ENCODE measurements at places on chromosomes 1 and 21.

GRCh38 chr21:29904359-29905282 lies 35.2 kb downstream of the GRIK1 start:
- no peak for DNase-seq

DNA sequence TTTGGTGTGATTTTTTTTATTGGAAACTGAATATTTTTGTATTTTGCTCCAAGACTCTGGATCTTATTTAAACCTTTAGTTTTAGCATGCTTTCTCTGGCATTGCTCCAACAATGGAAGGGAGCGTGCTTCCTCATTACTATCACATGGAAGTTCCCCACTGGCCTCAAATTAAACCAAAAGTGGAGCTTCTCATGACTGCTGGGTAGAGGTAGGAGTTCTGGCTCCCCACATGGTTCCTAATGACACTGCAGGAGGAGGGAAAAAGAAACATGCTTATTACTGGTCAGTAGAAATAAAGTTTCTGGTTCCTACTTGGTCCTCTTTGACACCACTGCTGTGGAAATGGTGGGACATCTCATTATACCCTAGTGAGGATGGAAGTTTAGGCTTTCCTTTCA lies 310.5 kb downstream of the PTGER3 start:
- no peak for DNase-seq

- no peak for DNase-seq
Measured at GRCh38 chr1:1819762-1820161, 41.5 kb upstream of the NADK start.

GRCh38 chr1:70140343-70140742 lies 65.0 kb downstream of the LRRC40 start:
- no peak for DNase-seq

DNA sequence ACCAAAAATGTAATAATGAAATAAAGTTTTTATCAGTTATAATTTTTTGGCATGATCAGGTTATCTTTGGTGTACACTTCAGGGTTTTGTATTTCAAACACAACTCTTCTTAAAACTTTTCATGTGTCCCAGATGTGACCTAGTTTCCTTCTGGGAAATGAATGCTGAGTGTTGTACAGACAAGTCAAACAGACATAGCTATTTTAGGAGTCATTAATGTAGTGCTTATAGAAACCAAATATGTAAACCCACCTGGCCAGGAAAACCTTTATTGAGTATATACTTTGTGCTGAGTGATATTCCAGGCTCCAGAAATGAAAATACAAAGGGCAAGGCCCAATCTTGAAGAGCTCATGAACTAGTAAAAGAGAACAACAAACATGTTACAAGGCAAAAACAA lies 25.9 kb upstream of the HOOK1 start:
- no peak for DNase-seq

DNA sequence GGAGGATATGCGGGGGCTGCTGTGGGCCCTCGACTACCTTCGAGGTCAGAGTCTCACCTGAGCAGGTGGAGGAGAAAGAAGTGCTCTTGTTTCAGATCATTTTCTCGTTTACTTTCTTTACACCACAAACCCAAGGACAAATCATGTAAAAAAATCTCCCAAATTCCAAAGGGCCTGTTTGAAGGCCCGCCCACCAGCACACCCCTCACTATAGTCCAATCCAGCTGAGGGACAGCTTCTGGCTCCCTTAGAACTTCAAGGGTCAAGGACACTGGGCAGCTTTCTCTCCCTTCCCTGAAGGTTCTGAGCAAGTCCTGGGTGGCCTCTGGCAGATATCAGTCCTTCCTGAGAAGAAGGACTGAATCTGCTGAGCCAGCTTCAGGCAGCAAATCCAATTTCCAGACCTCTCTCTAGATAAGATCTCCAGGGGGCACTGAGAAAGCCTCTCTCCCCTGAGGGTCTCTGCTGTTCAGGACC lies 5.5 kb downstream of the STK40 start:
- DNase-seq = no peak

DNA sequence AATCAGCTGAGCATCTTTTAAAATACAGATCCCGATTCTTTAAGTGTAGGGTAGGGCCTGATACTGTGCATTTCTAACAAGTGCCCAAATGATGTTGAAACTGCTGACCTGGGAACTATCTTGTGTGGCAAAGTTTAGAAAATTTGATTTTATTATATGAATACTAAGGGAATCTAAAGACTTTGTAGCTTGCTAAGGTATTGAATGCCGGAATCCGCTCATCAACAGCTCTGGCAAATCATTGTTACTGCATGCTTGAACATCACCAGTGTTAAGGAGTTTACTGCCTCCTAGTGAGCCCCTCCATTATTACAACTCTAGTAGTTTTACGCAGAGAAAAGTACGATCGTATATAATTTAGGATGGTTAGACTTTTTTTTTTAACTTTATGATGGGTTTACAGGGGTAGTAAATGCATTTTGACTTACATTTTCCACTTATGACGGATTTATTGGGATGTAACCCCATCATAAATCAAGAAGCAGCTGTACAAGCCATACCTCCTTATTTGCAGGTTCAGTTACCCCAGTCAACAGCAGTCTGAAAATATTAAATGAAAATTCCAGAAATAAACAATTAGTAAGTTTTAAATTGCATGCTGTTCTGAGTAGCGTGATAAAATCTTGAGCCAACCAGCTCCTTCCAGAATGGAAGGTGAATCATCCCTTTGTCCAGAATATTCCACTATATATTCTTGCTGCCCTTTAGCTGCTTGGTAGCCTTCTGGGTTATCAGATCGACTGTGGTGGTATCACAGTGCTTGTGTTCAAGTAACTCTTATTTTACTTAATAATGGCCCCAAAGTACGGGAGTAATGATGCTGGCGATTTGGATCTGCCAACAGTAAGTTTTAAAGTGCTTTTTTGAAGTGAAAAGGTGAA lies 892 bp downstream of the TYW3 start:
- DNase-seq = peak; percentile 74

DNA sequence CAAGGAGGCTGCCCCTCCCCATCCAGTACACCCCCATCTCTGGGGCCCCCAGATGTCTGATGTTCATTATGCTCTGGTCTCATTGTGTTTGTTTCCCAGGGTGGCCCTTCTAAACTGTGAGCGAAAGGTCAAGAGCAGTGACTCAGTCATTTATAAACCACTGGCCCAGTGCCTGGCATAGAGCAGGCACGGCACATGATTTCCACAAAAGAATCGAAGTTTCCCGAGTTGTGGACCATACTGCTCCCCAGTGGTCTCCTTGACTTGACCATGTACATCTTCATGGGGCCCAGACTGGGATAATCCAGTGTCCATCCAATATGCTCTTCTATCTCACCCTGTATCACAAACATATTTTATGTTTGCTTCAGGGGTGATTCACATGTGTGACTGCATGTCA lies 153.3 kb downstream of the NR5A2 start:
- no peak for DNase-seq

DNA sequence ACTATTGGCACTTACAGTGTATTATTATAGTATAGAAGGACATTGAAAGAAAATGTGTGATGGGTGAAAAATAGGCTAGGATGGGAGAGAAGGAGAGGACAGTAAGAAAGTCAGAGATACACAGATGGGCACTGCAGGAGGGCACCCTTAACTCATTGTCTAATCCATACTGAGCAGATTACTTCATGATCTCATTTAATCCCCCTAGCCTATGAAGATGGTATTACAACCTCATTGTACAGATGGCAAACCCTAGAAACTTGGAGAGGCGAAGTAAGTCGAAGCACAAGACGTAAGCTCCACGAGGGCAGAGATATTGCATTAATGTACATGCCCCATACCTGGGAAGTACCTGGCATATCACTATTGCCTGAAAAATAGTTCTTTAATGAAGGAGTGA lies 346.9 kb upstream of the DAB1 start:
- DNase-seq = no peak

DNA sequence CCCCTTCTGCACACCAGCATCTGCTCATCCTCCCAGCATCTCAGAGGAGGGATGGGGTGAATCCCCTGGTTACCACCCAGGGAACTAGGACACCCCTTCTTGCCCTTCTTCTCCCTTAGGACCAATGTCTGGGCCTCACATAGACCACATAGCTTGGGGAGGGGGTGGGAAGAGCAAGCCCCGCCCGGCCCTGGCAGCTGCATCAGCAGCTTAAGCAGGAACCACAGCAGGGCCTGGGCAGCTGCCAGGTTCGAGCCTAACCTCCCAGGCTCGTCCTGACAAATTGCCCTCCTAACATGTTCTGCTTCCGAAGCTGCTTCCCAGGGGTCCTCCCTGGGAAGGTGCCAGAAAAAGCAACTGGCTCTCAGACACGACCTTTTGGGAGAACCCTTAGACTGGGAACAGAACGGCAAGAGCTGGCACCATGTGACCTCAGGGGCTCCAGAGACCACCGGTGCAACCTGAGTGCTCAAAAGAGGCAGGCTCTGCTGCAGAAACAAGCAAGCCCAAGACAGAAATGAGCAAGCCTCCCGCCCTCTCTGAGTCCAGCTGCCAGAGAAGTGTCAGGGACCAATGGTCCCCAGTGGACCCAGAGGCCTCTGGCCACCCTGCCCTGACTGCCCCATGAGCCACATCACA lies 18.4 kb upstream of the CLSTN1 start:
- DNase-seq = no peak

DNA sequence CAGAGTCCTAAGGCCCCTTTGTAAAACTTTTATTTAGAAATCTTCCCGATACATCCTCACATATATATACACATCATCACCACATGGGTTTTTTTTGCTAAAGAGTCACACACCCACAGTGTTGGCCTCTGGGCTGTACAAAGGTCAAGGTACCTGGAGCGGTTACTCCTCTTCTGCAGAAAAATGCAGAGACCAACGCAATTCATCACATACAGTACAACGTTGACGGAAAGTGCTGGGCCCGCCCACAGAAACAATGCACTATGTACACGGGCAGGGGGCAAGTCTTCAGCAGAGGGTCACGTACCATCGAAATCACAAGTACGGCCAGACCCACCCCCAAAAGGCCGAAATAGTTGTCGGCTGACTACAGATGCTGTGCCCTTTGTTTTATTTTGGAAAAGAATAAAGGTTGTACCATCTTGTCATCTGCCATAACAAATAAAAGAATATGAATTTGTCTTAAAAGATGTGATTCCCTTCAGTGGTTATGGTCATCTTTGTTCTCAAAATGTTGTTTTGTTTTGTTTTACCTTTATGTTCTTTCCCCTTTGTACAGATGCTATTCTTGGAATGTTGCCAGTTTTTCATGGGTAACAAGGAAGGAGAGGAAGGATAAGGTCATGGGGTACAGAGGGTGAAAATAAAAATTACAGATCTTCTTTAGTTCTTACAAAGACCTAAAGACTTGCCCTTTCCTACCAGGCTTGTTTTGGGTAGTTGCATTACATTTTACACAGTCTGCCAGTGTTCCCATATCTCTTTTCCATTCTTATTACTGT lies 15.6 kb downstream of the TAL1 start:
- no peak for DNase-seq

GRCh38 chr1:99784143-99784542 lies 17.7 kb upstream of the FRRS1 start:
- no peak for DNase-seq

DNA sequence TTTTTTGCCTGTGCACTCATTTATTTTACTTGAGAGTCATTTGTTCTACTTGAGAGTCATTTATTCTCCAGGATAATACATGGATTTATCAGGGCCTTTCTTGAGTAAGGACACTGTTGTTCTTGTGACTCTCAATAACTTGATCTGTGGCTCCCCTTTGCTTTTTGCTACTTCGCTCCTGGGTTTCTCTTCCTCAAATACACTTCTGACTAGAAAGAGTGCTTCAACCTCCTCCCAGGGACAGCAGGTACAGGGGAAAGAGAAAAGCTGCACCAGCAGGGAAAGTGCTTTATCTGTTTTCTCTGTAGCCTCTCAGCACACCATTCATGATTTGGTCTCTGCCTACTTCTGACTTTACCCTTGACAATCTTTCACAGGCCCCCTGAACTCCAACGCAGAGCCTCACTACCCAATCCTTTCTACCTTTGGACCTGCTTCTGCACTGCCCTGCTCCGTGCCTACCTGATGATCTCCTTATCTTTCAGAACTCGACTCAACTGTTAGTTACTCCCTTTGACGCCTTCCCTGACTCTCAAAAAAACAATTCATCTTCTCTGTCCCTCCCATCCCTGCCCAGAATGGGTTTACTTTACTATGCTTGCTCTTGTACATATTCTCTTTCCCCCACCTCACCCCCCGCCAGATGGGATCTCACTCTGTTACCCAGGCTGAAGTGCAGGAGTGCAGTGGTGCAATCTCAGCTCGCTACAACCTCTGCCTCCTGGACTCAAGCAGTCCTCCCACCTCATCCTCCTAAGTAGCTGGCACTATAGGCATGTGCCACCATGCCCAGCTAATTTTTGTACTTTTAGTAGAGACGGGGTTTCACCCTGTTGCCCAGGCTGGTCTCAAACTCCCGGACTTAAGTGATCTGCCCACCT lies 15.6 kb upstream of the PIGM start:
- peak; percentile 26 for DNase-seq

- DNase-seq = no peak
Measured at GRCh38 chr1:175881246-175881976, 138.0 kb upstream of the TNR start.

GRCh38 chr1:164771041-164771618 lies 212.1 kb downstream of the PBX1 start:
- no peak for DNase-seq

GRCh38 chr1:111754984-111755330 lies 744 bp upstream of the DDX20 start:
- DNase-seq = no peak

DNA sequence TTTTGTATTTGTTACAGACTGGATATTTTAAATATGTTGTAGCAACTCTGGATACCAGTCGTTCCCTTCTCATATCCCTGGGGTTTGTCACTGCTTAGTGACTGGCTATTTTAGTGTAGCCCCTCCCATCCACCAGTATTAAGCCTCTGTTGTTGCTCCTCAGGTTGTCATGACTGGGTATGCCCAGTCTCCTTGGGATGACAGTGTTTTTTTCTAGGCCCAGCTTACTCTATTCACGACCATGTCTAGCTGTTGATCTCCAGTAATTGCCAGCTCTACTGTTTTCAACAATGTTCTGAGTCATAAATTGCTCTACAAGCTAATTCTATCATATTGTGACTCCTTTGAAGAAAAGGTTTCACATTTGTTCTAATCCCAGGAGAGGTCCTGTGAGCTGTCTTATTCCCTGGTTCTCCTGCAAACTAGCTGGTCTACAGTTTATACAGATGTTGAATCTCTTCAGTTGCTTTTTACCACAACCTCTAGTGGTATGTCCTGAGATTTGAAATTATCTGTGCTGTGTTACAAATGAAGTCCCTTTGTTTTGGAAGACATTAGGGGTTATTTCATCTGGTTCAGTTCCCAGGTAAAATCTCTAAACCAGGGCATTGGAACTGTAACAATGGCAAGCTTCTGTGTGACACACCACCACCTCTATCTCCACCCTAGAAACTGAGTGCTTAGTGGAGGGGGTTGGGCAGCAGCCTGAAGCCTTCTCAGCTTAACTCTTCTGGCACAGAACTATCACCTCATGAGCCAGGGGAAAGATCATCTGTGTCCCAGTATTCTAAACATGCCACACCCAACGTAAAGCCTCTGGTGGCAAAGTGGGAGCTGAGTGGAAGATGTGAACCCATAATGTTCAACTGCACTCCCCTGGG lies 124.6 kb downstream of the TRIM33 start:
- DNase-seq = no peak

DNA sequence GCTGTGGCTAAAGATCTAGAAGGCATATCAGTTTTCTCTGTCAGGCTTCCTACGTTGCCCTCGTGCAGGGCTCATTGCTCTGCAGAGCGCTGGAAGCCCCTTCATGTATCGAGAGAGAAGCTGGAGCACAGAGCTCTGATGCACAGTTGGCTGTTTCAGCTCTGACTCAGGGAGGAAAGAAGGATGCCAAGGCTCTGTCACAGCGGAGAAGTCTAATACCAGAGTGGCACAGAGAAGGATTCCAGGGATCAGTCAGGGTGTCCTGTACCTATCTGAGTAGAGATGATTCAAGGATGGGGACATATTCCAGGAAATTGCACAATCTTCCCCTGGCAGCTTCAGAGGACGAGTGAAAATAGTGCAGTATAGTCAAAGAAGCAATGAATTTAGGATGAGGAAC lies 179.2 kb upstream of the FMN2 start:
- DNase-seq = no peak
